A549 treated with CORT108297 at 1 μM for 4 hours (cell line): ENCODE measurements at places on chromosomes 16 and 17. TPM values are rescaled to one million over a fixed set of nuclear protein-coding genes. Genes with fewer than 3 reads are reported as not detected.

CD300H gene
- total RNA-seq = 0.32 to 0.76 TPM (median 0.53 TPM) in 5 replicates

SCGB1C2 gene
- total RNA-seq = not detected in 5 replicates

XYLT1 gene
- total RNA-seq = 0.62 to 1.1 TPM (median 0.72 TPM) in 5 replicates

NPIPA2 gene
- 1.2 to 1.9 TPM (median 1.4 TPM) in 5 replicates for total RNA-seq

HSD11B2 gene
- 1.3 to 2.3 TPM (median 2.0 TPM) in 5 replicates for total RNA-seq
